B cell (primary cell): ENCODE measurements at places on chromosomes 5 and 9. TPM values are rescaled to one million over a fixed set of nuclear protein-coding genes. Genes with fewer than 3 reads are reported as not detected.

GRCh38 chr9:88988796-88989641 lies 2.2 kb upstream of the S1PR3 start:
- DNase-seq: peak; percentile 25

GRCh38 chr9:120014796-120015195 lies 565.2 kb downstream of the CDK5RAP2 start:
- no peak for DNase-seq

DNA sequence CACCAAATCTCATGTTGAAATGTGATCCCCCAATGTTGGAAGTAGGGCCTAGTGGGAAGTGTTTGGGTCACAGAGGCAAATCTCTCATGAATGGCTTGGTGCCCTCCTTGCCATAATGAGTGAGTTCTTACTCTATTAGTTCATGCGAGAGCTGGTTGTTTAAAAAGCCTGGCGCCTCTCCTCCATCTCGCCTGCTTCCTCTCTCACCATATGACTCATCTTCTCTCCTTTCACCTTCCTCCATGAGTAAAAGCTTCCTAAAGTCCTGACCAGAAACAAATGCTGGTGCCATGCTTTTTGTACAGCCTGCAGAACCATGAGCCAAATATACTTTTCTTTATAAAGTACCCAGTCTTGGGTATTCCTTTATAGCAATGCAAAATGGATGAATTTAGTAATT lies 20.9 kb upstream of the ARHGAP26 start:
- DNase-seq: no peak

DNA sequence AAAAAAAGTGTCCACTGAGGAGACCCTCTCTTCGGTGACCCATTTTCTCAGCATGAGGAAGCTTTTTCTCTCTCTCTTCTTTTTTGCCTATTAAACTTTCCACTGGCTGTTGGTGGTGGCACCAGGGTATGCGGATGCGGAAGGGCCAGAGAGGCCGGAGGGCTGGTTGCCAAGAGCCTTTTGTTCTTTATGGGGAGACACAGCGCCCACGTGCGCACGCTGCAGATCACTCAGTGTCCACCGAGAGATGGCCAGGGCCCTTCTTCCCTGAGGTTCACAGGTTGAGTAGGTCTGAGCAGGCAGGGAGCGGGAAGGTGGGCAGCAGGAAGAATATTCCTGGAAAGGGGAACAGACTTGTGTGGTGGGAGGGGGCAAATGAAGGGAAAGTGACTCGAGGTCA lies 69.1 kb downstream of the STK10 start:
- no peak for DNase-seq

GRCh38 chr5:124330595-124331220 lies 415.7 kb downstream of the ZNF608 start:
- DNase-seq: no peak

DNA sequence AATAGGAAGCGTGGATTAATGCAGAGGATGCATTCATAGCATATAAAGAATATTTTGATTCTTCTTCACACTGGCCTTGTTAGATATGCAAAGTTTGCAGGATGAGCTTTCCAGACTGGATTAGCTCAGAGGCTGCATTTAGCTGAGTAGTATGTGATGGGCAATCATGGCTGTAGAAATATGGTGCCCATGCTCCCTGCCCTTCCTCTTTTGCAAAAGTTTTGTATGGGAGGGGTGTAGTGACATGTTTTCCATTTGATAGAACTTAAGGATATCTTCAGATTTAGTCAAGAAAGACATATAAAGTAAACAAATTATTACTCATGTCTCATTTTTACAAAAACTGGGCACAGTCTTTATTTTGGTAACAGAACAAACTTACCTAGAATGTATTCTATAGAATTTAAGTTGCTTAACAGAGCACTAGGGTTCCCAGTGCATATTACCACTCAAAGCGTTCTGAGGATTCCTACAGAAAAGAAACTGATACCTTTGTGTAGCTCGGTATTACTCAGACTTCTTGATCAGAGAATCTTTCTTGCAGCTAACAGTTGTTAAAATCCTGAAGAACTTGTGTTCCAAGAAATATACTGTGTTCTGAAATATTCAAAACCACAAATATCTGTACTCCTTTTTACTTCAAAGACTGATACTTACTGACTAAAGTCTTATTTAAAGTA lies 9.8 kb downstream of the GTF3C4 start:
- no peak for DNase-seq

DNA sequence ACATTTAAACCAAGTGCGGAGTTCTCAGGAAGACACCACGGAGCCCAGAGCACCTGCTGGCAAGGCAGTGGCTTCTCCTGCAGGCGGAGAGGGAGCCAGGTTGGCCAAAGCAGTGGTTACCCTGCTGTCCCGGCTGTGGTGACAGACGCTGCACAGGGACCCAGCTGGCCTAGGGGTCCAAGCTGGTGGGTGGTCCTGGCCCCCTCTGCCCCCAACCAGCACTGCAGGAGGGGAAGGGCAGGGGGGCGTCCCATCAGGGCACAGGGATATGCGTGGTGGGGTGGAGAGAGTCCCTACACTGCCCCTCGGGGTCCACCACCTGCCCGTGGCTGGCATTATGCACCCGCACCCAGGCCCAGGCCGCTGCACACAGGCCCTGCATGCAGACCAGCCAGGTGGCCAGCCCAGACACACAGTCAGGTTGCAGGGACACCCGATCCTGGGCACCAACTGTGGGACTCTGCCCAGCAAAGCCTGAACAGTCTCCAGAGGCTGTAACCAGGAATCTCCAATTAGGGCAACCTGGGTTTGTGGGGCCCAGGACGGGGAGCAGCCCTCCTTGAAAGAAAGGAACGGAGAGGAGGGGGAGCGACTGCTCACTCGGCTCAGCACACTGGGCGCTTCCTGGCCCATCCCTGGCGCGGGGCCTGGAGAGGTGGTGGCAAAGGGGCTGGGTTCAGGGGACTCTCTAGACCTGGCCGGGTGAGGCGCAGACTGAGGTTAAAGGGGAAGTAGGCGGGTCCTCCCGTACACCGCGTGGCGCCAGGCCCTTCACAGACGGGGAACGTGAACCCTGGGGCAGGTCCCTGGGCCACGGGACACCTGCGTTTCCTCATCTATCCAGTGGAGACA lies 46.3 kb downstream of the NACC2 start:
- DNase-seq: no peak

BARHL1 gene
- polyA plus RNA-seq: not detected in 2 replicates
